ENCODE measurements at places on chromosomes 11 and 22.

DNA sequence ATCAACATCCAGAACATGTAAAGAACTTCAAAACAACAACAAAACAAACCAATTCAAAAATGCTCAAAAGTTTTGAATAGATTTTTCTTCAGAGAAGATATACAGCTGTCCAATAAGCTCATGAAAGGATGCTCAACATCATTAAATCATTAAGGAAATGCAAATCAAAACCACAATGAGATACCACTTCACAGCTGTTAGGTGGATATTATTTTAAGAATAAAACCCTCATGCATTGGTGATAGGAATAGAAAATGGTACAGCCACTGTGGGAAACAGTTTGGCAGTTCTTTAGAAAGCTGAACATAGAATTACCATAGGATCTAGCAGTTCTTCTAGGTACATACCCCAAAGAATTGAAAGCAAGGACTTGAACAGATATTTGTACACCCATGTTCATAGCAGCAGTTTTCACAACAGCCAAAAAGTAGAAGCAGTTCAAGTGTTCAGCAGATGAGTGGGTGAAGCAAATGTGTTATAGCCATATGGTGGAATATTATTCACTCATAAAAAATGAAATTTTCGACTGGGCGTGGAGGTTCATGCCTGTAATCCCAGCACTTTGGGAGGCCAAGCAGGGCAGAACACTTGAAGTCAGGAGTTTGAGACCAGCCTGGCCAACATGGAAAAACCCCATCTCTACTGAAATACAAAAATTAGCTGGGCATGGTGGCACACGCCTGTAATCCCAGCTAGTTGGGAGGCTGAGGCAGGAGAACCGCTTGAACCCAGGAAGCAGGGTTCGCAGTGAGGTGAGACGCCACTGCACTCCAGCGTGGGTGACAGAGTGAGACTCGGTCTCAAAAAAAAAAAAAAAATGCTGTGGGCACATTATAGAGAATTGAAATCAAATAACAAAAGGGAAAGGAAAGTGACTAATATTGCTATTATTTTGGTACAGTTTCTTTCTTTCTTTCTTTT lies 42.9 kb downstream of the CBL start:
- DNase-seq = no peak

DNA sequence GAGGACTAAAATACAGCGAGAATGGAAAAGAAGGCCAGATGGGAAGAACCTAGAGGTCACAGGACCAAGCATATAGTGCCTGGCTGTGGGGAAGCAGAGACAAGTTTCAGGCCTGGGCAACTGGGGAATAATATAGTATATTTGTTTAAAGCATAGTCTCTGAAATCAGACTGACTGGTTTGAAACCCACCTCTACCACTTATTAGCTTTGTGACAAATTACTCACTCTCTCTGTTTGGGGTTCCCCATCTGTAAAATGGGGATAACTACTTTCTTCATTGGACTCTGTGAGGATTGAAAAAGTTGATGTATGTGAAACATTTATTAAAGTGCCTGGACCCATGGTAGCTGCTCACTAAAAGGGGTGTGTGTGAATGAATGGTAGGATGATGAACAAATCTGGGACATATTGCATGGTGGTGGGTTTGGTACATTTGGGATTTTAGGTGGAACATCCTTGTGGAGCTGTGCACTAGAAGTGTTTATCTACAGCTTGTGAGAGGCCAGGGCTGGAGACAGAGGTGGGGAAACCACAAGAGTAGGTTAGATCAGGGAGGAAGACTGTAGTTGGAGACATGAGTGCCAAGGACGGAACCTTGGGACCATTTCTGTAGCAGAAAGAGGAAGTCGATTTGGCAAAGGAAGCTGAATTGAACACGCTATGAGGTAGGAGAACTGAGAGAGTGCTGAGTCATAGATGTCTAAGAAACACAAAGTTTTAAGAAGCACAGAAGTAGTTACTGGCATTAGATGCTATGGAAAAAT lies 52.6 kb downstream of the SWAP70 start:
- DNase-seq = no peak

- DNase-seq = no peak
Observed at GRCh38 chr22:40000171-40000570, 5.4 kb downstream of the FAM83F start.

DNA sequence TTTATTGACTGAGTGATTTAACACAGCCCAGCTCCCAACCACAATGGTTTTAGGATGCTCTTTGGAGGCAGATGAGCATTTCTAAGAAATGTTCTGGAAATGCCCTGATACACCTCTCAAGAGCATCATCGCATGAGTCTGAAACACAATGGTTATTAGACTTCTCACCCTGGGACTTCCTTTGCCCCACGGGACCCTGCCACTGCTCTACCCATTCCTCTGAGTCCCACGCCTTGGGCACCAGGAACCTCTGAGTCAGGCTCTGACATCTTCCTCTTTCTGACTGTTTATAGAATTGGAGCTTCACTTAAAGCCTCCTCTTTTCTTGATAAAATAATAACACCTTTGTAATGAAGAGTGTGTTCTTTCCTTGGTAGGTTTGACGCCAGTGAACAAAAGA lies 85.6 kb upstream of the PARVA start:
- DNase-seq = no peak

- no peak for DNase-seq
Observed at GRCh38 chr11:44680982-44681597, 45.7 kb upstream of the TSPAN18 start.

DNA sequence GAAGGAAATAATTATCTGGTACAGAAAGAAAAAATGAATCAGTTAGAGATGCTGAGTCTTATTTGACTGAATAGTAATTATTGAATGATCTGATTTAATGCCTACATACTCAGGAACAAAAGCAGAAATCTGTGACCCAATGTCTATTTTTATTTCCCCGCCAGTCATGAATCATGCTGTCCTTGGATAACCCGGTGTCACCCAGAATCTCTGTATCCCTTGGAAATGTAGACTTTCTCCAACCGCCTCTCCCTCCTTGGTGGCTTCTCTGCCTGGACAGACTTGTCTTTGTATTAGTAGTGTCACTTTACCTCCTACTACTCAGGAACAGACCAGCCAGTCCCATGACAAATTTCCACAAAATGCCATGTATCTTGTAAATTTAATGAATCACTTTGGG lies 173.3 kb upstream of the PDGFD start:
- DNase-seq = no peak

GRCh38 chr11:23473782-23474181 lies 613.5 kb upstream of the CCDC179 start:
- no peak for DNase-seq

DNA sequence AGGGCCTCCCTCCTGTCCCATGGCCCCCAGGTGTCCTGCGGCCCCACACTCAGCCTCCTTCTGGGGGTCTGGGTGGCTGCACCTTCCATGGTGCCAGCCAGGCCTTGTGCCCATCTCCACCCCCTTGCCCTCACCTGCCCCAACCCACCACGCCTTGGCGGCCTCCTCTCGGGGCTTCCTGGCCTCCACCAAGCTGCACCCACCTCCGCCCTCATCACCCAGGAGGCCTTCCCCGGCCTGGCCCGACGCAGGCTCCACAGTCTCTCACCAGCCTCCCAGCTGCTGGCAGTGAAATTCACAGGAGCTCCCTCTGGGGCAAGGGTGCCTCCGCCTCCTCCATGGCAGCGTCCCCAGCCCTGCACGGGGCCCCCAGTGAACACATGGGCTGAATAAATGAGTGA lies 35.9 kb upstream of the WNT7B start:
- DNase-seq = no peak

- DNase-seq = no peak
Observed at GRCh38 chr11:83252941-83253340, 33.2 kb downstream of the CCDC90B start.

- peak; percentile 17 for DNase-seq
Observed at GRCh38 chr11:20873054-20873453, 203.7 kb downstream of the NELL1 start.

- no peak for DNase-seq
Observed at GRCh38 chr11:130673698-130674097, 225.3 kb downstream of the ADAMTS15 start.

DNA sequence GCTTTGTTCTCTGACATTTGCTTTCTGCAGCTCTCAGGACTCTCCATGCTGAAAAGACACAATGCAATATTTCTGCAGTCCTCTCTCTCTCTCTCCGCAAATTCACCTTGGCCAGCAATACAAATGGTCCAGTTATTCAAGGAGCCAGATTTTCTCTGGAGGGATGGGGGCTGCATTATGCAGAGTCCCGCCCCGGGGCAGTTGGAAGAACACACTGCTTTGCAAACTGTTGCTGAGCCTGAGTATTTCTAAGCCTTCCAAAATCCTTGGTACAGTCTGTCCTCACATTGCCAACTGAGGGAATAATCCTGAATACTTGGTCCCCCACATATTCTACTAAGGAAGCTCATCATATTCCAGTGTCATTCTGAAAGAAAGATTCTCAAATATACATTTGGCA lies 94.3 kb upstream of the ZC3H12C start:
- no peak for DNase-seq

GRCh38 chr11:20355221-20356219 lies 8.0 kb upstream of the HTATIP2 start:
- peak; percentile 19 for DNase-seq

- peak; percentile 90 for DNase-seq
Observed at GRCh38 chr22:35648066-35649025, at the start of gene APOL6. Gene APOL6, plus strand, starts transcription at chr22:35648446. Its CDS starts 7,980 bp downstream, at chr22:35656426.

DNA sequence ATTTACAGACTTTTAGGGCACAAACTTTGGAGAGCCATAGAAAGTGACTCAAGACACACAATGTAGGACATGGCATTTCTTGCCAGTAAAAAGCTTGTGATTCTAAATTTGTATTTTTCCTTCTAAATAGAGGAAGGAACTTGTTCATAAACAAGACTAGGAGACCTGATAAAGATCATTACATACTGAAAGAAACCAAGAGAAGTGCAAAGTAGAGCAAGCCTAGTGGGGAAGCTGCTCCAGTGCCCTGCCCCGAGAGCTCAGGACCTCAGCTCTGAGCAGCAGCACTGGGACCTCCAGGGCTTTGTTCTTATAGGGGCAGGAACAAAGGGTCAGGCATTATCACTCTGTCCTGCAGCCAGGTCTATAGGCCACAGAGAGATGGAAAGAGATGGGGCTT lies 7.2 kb downstream of the IRAG1 start:
- no peak for DNase-seq

DNA sequence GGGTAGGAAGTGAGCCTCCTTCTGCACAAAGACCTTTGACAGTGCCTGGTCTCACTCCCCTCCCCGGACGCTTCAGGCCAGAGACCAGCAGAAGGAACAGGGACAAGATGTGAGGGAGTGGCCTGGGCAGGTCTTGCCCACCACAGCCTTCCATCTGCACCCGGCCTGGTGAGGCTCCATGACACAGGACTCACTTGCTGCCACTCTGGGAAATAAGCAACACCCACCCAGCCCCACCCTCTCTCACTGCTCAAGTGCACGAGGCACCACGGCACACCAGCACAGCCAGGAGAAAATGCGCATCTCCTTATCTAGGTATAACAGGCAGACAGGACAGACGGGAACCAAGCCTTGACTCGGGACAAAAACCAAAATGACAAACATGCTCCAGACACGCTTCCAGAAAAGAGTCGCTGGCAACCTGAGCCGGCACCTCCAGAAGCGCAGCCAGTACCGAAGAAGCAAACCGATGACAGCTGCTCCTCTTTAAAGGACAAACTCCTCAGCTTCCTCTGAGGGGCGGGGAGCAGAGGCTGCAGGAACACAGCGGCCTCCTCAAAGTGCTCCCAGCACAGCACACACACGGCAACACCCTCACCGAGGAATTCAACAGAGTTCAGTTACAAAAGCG lies 41.7 kb downstream of the BRD1 start:
- DNase-seq = no peak

GRCh38 chr22:44360668-44361381 lies 48.1 kb upstream of the SHISAL1 start:
- no peak for DNase-seq

DNA sequence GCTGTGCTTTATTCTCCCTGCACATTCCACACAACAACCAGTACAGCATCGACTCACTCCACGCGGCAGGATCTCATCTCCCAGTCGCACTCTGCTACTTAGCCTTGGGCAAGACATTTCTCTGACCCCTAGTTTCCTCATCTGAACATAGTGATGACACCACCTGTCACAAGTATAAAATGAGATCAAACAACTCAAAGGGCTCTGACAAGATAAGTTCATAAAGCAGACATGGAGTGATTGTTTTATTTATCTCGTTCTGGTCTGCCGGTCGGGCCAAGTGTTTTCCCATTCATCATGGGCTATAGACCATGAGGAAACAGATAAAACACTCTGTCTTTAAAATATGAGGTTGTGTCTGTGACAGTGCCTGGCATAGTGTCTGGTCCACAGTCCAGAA lies 35.0 kb downstream of the DSCAML1 start:
- no peak for DNase-seq

- no peak for DNase-seq
Observed at GRCh38 chr11:35907648-35908431, 36.0 kb upstream of the LDLRAD3 start.

DNA sequence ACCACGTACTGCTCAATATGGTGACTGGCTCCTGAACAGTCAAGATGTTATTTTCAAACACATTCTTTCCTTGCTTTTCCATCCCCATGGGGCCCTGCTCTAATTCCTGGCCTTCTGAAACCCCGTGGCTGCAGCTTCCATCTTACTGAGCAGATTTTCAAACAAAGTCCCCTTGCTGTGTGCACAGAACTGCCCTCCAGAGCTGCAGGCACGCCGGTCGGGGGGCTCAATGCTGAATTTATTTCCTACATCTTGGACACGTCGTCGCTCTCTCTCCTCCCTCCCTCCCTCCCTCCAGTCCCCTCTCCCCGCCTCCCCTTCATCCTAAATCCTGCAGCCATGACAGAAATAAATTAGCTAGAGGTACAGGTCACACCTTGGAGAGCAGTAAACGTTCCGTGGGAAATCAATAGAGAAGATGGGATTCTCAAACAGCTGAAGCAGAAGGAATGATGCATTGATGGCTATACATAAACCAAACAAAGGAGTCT lies 243.1 kb upstream of the BLID start:
- no peak for DNase-seq

- DNase-seq = no peak
Observed at GRCh38 chr22:31537019-31537535, 40.7 kb downstream of the SFI1 start.

- peak; percentile 29 for DNase-seq
Observed at GRCh38 chr11:116938471-116939070, 101.1 kb upstream of the APOA1 start.

- DNase-seq = no peak
Observed at GRCh38 chr11:123384116-123384515, 46.0 kb upstream of the GRAMD1B start.

- no peak for DNase-seq
Observed at GRCh38 chr22:35944458-35944857, 84.2 kb downstream of the RBFOX2 start.

DNA sequence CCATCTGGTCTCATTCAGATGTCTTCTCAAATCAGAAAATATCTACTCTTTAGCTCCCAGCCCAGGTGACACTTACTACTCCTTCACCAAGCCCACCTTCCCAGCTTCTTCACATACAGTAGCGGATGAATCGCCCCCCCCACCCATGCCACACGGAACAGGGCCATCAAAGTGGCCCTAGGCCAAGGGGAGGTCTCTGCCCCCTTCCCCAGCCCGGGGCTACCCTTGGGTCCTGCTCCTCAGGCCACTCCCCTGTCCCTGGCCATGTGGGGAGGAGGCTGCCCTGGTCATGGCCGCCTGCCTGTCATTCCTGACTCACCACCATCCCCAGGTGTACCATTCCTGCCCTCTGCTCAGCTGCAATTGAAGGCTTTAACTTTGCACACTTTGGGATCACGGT lies 142.8 kb downstream of the NECTIN1 start:
- no peak for DNase-seq

GRCh38 chr11:86138958-86139357 lies 70.1 kb upstream of the PICALM start:
- DNase-seq = no peak
